ENCODE measurements at places on chromosomes 11 and 22. TPM values are rescaled to one million over a fixed set of nuclear protein-coding genes. Genes with fewer than 3 reads are reported as not detected.

Gene ZC3H12C
- 17.7 TPM for total RNA-seq

DNA sequence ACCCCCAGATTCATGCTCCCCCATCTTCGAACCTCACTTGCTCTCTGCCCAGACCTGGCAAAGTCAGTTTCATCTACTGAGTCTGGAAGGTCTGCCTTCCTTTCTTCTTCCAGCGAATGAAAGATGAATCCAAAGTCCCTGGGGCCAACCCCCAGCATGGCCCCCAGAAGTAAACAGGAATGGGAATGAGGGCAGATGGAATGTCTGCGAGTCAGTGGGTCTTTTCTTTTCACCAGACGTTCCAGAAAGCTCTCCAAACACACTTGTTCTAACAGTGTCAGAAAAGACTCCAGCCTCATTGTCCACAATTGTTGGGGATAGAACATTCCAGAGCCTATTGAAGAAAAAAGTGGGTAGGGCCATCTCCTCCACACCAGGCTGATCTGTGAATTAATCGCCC is 28.6 kb downstream of the RIBC2 start:
- no peak for DNase-seq

GRCh38 chr11:64789331-64790204 is 11.2 kb upstream of the SF1 start:
- DNase-seq, result no peak

DNA sequence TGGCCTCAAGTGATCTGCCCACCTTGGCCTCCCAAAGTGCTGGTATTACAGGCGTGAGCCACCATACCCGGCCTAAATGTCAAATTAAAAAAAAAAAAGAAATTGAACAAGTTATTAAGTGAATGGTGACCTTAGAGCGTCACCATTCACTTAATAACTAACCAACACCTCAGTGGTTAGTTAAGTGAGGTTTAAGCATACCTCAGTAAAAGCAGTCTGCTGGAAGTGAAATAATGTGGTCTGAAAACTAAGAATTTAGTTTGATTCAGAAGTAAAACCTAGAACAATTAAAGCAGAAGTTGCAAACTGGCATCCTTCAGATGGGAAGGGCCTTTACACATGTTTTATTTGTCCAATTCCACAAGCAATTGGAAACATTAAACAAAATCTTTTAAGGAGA is 71.5 kb downstream of the FCHSD2 start:
- DNase-seq, result no peak

Gene MMP3
- 1.1 TPM for total RNA-seq

- DNase-seq, result no peak
Observed at GRCh38 chr11:69309631-69310280, 15.8 kb downstream of the MYEOV start.

Gene CRACR2B
- 8.9 TPM for total RNA-seq

- DNase-seq, result no peak
Observed at GRCh38 chr11:7540830-7541555, 27.2 kb downstream of the PPFIBP2 start.

- DNase-seq, result no peak
Observed at GRCh38 chr11:69240332-69241074, 53.5 kb upstream of the MYEOV start.

Gene RAB3IL1
- 4.9 TPM for total RNA-seq

Gene PANX3
- total RNA-seq, result not detected
